Astrocyte (in vitro differentiated cells and primary cell): ENCODE measurements at places on chromosomes 3 and 15.

- no peaks in the 10 kb centered on the region for H3K27me3 ChIP-seq
- H3K4me3 ChIP-seq, result no peak overlapping the region
- H3K27ac ChIP-seq, result no peak overlapping the region
- H3K4me1 ChIP-seq, result no peaks in the 10 kb centered on the region
These were observed 356.6 kb upstream of the GRM7 start for GRCh38 chr3:6504347-6504746.

DNA sequence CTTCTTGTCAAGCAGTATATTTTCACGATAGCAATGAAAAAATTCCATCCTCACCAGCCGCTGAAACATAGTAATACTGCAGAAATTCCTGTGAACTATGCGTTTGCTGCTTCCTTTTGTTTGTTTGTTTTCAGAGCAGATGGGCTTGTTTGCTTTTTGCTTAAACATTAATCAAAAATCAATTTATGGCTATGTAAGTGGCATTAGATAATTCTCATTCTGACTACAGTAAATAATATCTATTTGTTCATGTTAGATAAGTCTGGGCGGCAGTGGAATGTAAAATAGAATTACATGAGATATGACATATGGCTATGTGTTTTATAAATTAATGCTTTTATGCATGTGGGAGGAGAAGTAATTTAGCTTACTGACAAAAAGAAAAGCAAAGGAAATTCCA lies 163.7 kb downstream of the PGPEP1L start:
- H3K27ac ChIP-seq, result no peak overlapping the region
- no peak for DNase-seq
- no peaks in the 10 kb centered on the region for H3K27me3 ChIP-seq
- H3K4me1 ChIP-seq, result peaks cover 4% of the 10 kb centered on the region

GRCh38 chr3:124860599-124860998 lies 26.6 kb downstream of the ITGB5 start:
- peak; percentile 99 for DNase-seq
- H3K27me3 ChIP-seq, result no peaks in the 10 kb centered on the region
- H3K4me3 ChIP-seq, result no peak overlapping the region
- H3K27ac ChIP-seq, result peak overlapping the region; percentile 91
- H3K36me3 ChIP-seq, result peaks cover 3% of the 10 kb centered on the region

DNA sequence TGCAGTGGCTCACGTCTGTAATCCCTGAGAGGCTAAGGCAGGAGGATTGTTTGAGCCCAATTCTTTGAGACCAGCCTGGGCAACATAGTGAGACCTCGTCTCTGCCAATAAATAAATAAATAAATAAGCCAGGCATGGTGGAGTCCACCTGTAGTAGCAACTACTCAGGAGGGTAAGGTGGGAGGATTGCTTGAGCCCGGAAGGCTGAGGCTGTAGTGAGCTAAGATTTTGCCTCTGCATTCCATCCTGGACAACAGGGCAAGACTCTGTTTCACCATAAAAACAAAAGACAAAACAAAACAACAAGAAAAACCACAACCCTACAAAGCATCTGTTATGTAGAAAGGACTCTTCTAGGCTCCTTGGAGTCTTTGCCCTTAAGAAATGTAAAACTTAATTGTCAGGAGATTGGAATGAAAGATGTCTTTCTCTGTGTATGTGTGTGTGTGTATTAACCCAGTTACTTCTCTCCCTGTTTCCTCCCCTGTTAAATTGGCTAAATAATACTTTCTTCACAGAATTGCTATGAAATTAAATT lies 9.5 kb downstream of the NECTIN3 start:
- no peak overlapping the region for H3K27ac ChIP-seq
- no peaks in the 10 kb centered on the region for H3K36me3 ChIP-seq
- DNase-seq, result peak; percentile 8
- H3K4me3 ChIP-seq, result no peak overlapping the region

DNA sequence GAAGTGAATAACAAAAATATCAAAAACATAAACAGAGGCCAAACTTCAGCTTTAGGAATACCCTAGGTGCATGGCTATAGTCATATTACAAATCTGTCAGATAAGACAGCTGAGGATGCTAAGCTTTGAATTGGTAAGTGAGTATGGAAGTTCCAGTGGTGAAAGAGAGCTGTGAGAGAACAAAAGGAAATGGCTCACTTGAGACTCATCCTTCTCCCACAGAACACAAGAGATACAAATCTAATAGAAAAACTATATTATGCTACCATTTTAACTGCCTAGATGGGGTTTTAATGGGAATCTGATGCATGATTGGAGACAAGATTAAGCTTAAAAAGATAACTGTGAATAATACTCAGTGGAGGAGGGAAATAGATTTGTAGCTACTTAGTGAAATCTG lies 21.5 kb upstream of the PEX5L start:
- no peaks in the 10 kb centered on the region for H3K4me1 ChIP-seq
- H3K27ac ChIP-seq, result no peak overlapping the region
- no peaks in the 10 kb centered on the region for H3K36me3 ChIP-seq
- no peaks in the 10 kb centered on the region for H3K27me3 ChIP-seq

DNA sequence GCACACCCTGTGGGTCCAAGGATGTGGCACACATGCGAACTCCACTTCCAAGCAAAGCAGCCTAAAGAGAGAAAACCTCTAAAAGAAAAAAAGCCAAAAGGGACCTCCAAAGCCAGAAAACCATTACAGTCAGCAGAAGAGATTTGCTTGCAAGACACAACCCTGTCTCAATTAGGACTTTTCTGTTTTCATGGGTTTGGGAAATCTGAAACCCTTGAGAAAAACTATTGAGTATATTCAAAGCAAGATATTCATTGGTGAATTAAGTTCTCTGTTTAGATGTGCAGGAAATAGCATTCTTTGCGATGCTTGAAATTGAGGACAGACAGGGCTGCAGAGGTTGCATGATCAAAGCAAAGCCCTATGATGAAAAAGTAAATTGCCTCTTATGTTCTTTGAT lies 10.2 kb upstream of the LDHAL6B start:
- H3K27me3 ChIP-seq, result no peaks in the 10 kb centered on the region
- no peak for DNase-seq
- peaks cover 23% of the 10 kb centered on the region for H3K4me1 ChIP-seq
- H3K4me3 ChIP-seq, result no peak overlapping the region
- H3K27ac ChIP-seq, result no peak overlapping the region

DNA sequence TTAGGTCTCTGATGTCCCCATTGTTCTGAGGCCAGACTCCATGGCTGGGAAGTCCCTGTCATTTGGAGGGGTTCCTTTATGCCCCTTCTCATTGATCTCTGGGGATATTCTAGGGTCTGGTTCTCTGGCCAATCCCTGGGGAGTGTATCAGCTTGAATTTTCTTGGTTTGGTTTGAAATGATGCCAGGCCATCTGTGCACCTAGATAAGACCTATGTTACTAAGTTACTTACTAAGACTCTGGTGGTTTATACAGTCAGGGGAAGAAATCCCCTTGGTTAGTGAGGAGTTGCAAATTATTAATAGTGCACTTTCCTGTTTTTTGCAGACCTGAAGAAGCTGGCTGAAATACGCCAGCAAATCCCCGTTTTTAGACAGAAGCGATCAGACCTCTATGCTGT lies 20.3 kb downstream of the NIT2 start:
- no peaks in the 10 kb centered on the region for H3K4me1 ChIP-seq
- peak; percentile 71 for DNase-seq
- no peak overlapping the region for H3K4me3 ChIP-seq
- no peaks in the 10 kb centered on the region for H3K27me3 ChIP-seq
- H3K36me3 ChIP-seq, result peaks cover 44% of the 10 kb centered on the region

DNA sequence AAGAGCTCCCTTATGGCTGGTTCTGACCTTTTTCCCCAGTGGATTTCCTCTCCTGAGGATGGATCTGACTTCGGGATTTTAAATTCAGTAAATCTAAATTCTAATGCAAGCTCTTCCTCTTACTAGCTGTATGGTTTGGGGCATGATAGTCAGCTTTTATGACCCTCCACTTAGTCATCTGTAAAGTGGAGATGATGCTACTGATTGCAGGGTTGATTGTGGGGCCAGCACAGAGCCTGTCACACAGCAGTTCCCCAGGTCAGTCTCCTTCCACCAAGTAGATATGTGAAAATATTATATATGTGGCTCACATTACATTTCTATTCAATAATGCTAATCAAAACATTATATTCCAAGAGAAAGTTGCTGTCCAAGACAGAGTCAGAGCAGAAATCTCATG lies 141.3 kb upstream of the UBE2E1 start:
- H3K27me3 ChIP-seq, result no peaks in the 10 kb centered on the region
- peaks cover 22% of the 10 kb centered on the region for H3K4me1 ChIP-seq
- no peak for DNase-seq
- no peaks in the 10 kb centered on the region for H3K36me3 ChIP-seq
- H3K4me3 ChIP-seq, result no peak overlapping the region
- H3K27ac ChIP-seq, result no peak overlapping the region

DNA sequence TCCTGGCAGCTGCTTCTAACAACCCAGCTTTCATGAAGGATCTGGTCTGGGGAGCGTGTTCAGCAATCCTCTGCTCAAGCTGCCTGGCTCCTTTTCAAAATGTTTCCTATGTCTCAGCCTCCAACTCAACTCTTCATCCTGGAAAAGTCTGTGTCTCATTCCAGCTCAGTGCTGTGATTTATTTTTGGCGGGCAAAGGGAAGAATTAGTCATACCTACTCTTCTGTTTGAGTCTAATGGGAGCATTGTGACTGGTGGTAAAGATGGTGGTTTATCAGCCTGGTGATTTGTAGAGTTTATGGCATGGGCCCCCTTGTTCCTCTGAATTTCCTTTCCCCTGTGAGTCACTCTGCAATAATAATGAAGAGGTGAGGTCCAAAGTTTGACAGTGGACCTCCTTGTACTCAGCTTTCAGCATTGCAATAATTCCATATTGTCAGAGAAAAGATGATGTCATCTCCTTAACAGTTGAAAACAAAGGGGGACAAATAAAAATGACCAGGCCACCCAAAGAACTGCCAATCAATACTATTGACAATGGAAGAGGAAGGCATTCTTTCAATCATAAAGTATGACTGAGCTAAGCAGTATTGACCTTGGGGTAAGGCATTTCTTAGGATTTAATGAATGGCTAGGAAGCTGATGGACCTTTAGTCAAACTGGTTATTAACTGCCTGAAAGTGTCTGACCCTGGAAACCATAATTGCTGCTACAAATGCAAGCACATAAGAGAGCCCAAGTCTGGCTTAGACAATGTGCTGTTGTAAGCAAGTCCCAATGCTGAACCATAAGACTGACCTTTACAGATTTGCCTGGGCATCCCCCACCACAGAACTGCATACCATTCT lies 204.7 kb upstream of the MCTP2 start:
- no peak overlapping the region for H3K4me3 ChIP-seq
- H3K27ac ChIP-seq, result peak overlapping the region; percentile 63
- no peaks in the 10 kb centered on the region for H3K27me3 ChIP-seq
- H3K36me3 ChIP-seq, result no peaks in the 10 kb centered on the region
- DNase-seq, result peak; percentile 96
- H3K4me1 ChIP-seq, result peaks cover 11% of the 10 kb centered on the region

DNA sequence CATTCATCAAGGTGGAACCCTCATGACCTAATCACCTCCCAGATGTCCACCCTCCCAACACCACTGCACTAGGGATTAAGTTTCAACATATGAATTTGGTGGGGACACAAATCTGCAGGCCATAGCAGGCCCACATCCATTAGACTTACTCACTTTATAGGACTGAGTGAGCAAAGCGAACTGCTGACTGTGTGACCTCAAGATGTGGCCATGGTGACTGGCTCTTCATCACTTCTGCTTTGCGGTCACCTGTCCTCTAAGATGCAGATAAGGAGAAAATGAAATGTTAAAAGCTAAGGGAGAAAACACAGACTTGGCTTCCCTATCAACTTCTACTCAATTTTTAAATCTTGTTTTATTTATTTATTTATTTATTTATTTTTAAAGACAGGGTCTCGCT lies 14.5 kb upstream of the DCP1A start:
- no peak for DNase-seq
- H3K27ac ChIP-seq, result no peak overlapping the region
- peaks cover 5% of the 10 kb centered on the region for H3K27me3 ChIP-seq

DNA sequence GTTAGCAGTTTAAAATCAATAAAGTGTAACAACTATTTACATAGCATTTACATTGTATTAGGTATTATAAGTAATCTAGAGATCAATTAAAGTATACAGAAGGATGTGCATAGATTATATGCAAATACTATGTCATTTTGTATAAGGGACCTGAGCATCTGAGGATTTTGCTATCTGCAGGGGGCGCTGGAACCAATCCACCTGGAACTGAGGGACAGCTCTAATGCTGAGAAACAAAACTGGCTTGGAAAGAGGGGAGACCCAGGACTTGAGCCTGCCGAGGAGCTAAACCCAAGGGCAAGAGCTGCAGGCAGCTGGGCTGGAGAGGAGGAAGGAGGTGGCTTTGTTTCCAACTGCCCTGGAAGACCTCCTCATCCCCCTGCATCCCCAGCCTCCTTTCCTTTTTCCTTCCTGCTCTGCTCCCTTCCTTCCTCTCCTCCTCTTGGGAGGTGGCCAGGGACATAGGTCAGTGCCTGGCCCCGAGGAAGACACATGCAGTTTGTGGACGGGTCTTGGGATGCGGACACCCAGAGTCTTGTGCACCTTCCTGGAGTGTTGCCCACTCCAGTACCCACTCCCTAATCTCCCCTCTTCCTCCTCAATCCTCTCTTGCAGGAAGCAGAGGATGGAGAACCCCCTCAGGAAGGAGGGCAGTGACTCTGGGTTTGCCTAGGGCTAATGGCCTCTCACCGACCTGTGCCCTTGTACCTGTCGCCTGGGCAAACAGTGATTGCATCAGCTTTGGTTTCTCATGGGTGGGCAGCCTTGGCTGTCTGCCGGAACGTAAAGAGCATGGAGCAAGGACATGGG lies 825 bp upstream of the RTP3 start:
- no peak for DNase-seq
- H3K27ac ChIP-seq, result peak overlapping the region; percentile 78
- H3K36me3 ChIP-seq, result no peaks in the 10 kb centered on the region
- no peaks in the 10 kb centered on the region for H3K27me3 ChIP-seq
- H3K4me1 ChIP-seq, result peaks cover 30% of the 10 kb centered on the region

DNA sequence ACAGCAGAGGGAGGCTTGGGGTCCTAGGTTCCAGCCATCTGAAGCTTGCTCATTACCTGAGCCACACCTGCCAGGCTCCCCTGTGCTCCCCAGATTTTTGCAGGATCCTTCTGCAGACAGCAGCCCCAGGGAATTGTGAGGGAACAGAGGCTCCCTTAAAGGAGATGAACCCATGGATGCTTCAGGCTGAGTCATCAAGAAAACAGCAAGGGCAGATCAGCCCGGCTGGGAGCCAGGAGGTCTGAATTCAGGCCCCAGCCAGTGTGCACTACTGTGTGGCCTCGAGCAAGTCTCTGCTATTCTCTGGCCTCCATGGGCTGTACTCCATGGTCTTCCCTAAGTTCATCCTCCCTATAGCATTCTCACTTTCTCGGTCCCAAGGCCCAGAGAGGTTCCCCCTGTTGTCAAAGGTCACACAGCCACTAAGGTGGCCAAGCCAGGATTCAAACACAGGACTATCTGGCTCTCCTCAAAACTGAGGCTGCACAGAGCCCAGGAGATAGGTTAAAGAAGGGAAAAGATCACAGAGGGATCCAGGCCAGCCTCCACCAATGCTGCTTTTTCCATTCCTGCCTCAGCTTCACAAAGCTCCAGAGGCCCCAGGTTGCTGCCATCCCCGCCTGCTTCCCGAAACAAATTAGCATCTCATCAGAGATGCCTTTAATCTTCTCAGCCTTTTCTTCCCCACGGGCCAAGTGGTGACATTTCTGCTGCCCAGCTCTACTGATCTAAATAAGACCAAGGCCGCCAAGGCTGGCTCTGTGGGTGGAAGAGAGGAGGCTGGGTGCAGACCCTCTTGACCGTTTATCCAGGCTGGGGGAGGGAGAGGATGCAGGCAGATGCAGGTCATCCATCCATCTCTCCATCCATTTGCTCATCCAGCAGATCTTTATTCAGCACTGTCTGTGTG lies 21.2 kb upstream of the GRIP2 start:
- no peak for DNase-seq
- no peaks in the 10 kb centered on the region for H3K36me3 ChIP-seq
- peaks cover 6% of the 10 kb centered on the region for H3K4me1 ChIP-seq
- H3K27me3 ChIP-seq, result peaks cover 54% of the 10 kb centered on the region
- H3K27ac ChIP-seq, result no peak overlapping the region
